ENCODE measurements at places on chromosomes 1 and 21.

GRCh38 chr1:58515794-58516401 is 30.6 kb downstream of the OMA1 start:
- peak; percentile 87 for DNase-seq

DNA sequence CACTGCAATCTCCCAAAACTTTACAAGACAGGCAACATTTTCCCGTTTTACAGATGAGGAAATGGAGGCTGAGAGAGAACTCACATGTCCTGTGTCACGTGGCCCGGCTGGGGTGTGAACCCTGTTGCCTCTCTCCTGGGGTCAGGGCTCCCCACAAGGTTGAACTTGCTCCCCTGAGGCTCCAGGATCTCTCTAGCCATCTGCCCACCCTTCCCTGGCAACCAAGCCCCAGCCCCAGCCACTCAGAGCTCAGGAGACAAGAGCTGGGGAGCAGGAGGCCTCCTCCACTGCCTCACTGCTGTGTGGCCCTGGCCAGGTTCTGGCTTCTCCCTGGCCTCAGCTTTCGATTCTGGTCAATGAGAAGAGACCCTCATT is 11.8 kb downstream of the LAPTM5 start:
- no peak for DNase-seq

DNA sequence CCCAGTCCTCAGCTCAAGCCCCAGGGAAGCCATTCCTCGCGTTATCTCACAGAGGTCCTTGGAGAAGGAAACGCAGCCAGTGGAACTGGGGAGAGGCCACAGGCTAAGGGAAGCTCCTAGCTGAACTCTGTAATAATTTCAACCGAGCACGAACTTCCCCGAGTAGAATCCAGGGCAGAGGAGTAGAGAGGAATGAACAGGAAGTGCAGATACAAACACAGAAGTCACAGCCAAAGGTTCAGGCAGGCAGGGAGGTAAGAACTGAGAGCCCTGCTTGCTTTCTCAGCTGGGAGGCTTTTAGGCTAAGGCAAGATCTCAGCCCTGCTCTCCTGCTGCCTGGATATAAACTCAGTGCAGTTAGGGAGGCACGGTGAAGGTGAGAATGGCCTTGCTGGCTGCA is 23.7 kb downstream of the WARS2 start:
- DNase-seq = no peak

GRCh38 chr1:6972399-6972798 is 187.1 kb downstream of the CAMTA1 start:
- no peak for DNase-seq

DNA sequence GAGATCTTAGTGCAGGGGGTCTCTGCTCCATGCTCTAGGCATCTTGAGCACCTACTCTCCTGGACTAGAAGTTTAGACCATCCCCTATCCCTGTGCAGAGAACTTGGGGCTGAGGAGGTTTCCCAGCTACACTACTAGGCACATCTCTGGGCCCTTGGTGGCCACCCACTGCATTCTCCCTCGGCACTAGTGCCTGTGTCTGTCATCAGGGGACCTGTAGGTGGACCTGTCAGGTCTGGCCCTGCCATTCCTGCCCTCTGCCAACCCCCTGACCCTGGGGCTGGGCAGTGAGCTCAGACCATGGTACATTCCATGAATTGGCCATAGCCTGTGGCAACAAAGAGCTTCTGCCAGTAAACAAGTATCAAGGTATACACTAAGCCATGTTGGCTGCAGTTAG is 269.1 kb downstream of the AKT3 start:
- DNase-seq = no peak
